ENCODE measurements at places on chromosomes 12 and 14. TPM values are rescaled to one million over a fixed set of nuclear protein-coding genes. Genes with fewer than 3 reads are reported as not detected.

The TMEM229B gene
- total RNA-seq = 5.5 TPM

The DDN gene
- total RNA-seq = not detected

The GPR162 gene
- total RNA-seq = 9.4 TPM

DNA sequence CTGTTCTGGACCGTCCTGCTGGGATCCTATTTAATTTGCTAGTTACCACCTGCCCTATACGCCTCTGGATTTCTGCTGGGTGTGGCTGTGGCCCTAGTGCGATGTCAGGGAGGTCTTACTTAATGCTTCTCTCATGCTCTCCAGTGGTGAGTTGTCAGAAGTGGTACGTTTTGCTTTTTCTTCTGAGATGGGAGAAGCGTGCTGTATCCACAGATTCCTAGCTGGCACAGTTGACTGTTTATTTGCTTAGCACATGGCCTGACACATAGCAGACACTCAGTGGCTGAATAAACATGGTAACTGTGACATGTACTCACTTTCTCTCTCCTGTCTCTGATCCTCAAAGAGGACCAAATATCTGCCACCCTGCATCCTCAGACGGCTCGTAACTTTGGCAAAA is 107.3 kb downstream of the CACNA1C start:
- peak overlapping the region; percentile 88 for H3K27ac ChIP-seq
- no peak for DNase-seq
- no peak overlapping the region for H3K4me3 ChIP-seq
- no peaks in the 10 kb centered on the region for H3K36me3 ChIP-seq
- peaks cover 43% of the 10 kb centered on the region for H3K4me1 ChIP-seq

The PLEK2 gene
- 0.53 TPM for total RNA-seq

DNA sequence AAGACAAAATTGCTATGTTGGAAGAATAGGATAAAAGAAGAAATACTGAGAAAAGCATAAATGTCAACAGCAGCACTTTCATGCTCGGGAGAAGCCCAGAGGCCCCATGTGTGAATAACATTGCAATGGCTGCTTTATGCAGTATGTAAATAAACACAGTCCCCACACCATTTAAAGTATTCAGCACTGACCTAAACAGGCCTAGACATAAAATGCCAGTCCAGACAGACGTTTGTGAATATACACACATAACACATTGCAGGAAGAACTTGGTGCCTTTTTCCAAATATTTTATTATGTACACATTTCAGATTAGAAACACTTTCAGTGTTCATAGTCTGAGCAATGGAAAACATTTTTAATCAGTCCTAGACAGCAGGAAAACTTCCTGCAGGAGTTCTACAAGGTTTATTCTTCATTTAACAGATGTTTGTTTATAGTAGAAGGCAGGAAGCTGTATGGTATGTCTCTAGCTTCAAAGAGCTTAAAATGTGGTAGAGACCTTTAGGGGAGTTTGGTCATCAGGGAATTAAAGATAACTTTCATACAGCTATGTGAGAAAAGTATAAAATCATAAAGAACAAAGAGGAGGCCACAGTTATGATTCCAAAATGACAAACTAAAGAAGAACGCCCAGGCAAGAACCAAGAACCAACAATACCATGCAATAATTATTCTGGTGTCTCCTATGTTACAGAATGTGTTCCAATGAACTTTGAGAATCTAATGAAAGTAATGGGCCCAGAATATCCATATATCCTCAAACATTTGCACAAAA is 30.6 kb upstream of the SLC38A2 start:
- H3K4me1 ChIP-seq = peaks cover 42% of the 10 kb centered on the region
- H3K27ac ChIP-seq = peak overlapping the region; percentile 80
- no peaks in the 10 kb centered on the region for H3K36me3 ChIP-seq
- DNase-seq = no peak

GRCh38 chr14:60204843-60205774 is 39.9 kb upstream of the DHRS7 start:
- H3K27ac ChIP-seq = no peak overlapping the region
- no peaks in the 10 kb centered on the region for H3K4me1 ChIP-seq
- DNase-seq = no peak
- H3K27me3 ChIP-seq = no peaks in the 10 kb centered on the region
- H3K4me3 ChIP-seq = no peak overlapping the region

DNA sequence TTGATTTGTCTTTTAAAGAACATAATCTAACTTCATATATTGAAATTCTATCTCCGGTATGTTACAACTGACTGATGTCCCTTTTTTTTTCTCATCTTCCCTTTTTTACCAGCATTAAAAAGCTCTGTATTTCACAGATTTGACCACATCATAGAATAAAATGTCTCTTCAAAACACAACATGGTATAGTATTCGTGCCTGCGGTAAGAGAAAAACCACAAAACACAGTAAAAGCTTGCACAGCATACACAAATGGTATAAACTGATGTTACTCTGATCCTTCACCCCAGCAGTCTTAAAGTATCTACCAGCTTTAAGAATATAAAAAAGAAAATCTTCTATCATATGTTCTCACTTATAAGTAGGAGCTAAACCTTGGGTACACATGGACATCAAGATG is 83.4 kb downstream of the HECTD1 start:
- H3K36me3 ChIP-seq = peaks cover 71% of the 10 kb centered on the region
- H3K4me3 ChIP-seq = no peak overlapping the region
- H3K27ac ChIP-seq = no peak overlapping the region
- no peak for DNase-seq
- H3K27me3 ChIP-seq = no peaks in the 10 kb centered on the region
- H3K4me1 ChIP-seq = no peaks in the 10 kb centered on the region

The TGM1 gene
- total RNA-seq = 1.7 TPM

The PCED1B gene
- total RNA-seq = 1.5 TPM

- no peaks in the 10 kb centered on the region for H3K36me3 ChIP-seq
- H3K4me3 ChIP-seq = no peak overlapping the region
- H3K27me3 ChIP-seq = no peaks in the 10 kb centered on the region
- H3K4me1 ChIP-seq = no peaks in the 10 kb centered on the region
Observed at GRCh38 chr14:60705100-60705499, 19.1 kb downstream of the SIX4 start.

- H3K27ac ChIP-seq = peak overlapping the region; percentile 81
- H3K36me3 ChIP-seq = no peaks in the 10 kb centered on the region
- H3K4me1 ChIP-seq = peaks cover 11% of the 10 kb centered on the region
- DNase-seq = no peak
- no peaks in the 10 kb centered on the region for H3K27me3 ChIP-seq
- peak overlapping the region; percentile 36 for H3K4me3 ChIP-seq
Observed at GRCh38 chr14:95527387-95528002, 7.4 kb upstream of the GLRX5 start.

DNA sequence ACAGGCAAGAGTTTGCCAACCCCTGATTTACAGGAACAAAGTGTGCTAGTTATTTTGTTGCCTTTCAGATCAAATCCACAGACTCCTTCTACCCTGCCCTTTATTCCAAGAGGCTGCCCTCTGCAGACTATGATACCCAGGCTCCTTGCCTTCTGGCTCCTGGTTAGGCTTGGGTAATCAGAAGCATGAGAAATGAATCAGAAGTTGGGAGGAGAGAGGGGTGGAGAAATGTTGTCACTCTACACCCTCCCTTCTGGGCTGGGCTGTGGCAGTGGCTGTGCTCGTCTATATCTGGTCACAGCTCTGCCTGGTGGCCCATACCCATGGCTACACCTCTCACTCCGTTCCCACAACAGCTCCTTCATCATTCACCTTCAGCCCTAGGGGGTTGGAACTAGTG is 204.6 kb upstream of the PLXNC1 start:
- peaks cover 4% of the 10 kb centered on the region for H3K4me1 ChIP-seq
- no peak overlapping the region for H3K27ac ChIP-seq
- no peaks in the 10 kb centered on the region for H3K36me3 ChIP-seq
- no peak overlapping the region for H3K4me3 ChIP-seq
- no peaks in the 10 kb centered on the region for H3K27me3 ChIP-seq
- peak; percentile 76 for DNase-seq

DNA sequence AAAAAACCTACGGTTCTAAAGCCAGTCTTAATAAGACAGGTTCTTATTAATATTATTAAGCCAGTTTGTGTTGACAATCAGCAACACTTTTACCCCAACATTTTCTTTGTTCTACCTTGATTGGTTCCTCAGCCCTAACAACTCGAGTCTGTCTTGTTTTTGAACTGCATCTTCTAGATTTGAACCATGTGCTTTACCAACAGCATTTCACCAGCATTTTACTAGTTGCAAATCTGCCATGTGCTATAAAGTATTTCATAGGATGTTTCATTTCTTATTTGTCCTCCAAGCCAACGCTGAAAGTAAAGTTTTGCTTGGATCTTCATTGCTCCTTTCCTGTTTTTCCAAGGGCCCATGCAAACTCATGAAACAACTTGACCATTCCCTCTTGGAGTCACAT is 133.4 kb downstream of the ST8SIA1 start:
- no peak overlapping the region for H3K4me3 ChIP-seq
- H3K36me3 ChIP-seq = no peaks in the 10 kb centered on the region
- H3K27me3 ChIP-seq = no peaks in the 10 kb centered on the region
- no peak for DNase-seq
- H3K27ac ChIP-seq = no peak overlapping the region
- H3K4me1 ChIP-seq = no peaks in the 10 kb centered on the region

DNA sequence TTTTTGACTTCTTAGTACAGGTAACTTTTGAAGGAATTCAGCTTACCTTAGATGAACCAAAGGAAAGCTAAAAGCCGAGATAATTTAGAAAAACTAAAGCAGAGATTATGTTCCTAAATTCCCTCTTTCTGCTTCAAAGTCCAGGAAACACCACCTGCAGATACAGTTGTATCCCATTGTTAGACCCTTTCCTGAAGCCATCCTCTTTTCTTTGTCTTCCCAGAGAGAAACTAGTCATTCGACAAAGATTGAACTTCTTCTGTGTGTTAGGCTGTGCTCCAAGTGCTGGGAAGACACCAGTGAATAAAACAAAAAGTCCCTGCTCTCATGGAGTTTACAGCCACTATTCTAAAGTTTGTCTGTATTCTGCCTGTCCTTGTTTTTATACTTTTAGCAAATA is 29.3 kb downstream of the PPM1A start:
- no peak overlapping the region for H3K4me3 ChIP-seq
- no peak overlapping the region for H3K27ac ChIP-seq
- DNase-seq = no peak
- no peaks in the 10 kb centered on the region for H3K4me1 ChIP-seq
- no peaks in the 10 kb centered on the region for H3K27me3 ChIP-seq

GRCh38 chr14:31881531-31882310 is 195.4 kb upstream of the ARHGAP5 start:
- no peaks in the 10 kb centered on the region for H3K36me3 ChIP-seq
- H3K4me3 ChIP-seq = no peak overlapping the region
- H3K4me1 ChIP-seq = no peaks in the 10 kb centered on the region

GRCh38 chr12:110705309-110705708 is 16.4 kb upstream of the HVCN1 start:
- H3K36me3 ChIP-seq = no peaks in the 10 kb centered on the region
- no peaks in the 10 kb centered on the region for H3K27me3 ChIP-seq
- H3K27ac ChIP-seq = no peak overlapping the region
- no peak for DNase-seq

DNA sequence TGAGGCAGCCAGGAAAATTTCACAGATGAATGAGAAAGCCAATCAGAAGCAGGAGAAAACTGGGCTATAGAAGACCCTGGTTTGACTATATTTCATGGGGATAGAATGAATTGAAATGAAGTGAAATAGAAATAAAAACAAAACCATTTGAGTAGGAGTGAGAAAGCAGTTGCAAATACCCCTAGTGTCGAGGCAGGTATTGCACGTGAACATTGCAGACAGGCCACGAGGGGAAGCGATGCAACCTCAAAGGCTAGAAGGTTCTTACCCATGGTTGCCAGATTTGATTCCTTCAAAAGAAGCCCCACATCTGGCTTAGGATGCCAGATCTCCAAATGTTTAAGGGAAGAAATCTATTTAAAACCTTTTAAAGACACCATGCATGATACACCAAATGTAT is 648.9 kb downstream of the VRK1 start:
- no peaks in the 10 kb centered on the region for H3K27me3 ChIP-seq
- DNase-seq = no peak
- H3K36me3 ChIP-seq = no peaks in the 10 kb centered on the region
- no peaks in the 10 kb centered on the region for H3K4me1 ChIP-seq
- no peak overlapping the region for H3K4me3 ChIP-seq
- no peak overlapping the region for H3K27ac ChIP-seq

DNA sequence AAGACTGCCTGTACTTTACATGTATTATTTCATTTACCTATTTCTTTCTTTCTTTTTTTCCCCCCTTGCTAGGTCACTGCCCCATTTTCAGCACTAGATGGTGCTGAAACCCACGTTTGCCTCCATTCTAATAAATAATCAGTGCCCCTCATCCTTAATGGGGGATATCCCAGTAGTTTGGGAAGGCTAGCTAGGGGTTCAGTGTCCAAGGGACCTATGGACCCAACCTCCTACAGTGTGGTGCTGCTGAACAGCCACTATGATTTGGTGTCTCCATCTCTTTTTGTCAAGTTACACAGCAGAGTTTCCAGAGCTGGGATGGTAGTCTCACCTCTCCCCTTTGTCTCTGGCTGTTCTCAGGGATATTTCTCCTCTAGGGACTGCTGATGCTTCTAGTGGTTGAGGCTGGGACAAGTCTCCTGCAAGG is 6.5 kb upstream of the HCFC2 start:
- no peak overlapping the region for H3K4me3 ChIP-seq
- H3K4me1 ChIP-seq = peaks cover 5% of the 10 kb centered on the region
- H3K27me3 ChIP-seq = no peaks in the 10 kb centered on the region
- no peaks in the 10 kb centered on the region for H3K36me3 ChIP-seq
- H3K27ac ChIP-seq = no peak overlapping the region

The RCOR1 gene
- total RNA-seq = 4.7 TPM

The PGF gene
- total RNA-seq = 41.1 TPM

DNA sequence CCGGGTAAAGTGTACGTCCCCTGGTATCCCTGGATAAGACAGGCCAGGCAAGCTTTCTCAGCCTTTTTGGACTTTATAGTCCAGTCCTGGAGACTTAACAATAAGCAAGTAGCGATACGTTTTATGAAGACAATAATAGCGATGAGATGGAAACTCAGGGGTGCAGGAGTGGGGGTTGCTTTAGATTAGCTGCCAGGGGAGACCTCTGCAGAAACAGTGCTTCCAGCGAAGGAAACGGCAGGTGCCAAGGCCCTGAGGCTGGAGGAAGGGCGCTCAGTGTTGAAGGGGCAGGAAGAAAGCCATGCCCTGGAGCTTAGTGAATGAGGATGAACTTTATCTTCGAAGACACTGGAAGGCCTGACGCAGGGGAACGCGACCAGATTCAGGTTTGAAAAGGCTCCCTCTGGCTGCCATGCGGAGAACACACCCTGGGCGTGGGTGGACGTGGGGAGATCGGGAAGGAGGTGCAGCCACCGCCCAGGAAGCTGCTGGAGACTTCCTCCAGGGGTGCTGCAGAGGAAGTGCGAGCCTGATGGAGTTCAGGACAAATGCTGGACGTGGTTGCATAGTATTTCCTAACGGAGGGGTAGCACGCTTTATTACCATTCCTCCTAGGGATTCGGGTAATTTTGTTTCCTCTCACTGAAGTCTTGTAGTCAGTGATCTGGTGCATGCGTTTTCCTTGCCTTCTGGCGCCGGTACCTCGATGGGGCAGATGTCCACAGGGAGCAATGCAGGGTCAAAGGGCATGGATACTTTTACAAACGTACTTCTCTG is 26.1 kb upstream of the UBC start:
- H3K36me3 ChIP-seq = peaks cover 5% of the 10 kb centered on the region
- peak; percentile 75 for DNase-seq
- peaks cover 15% of the 10 kb centered on the region for H3K4me1 ChIP-seq
- H3K27me3 ChIP-seq = no peaks in the 10 kb centered on the region
- H3K4me3 ChIP-seq = peak overlapping the region; percentile 65

GRCh38 chr12:126480451-126480850 is 1415.2 kb downstream of the AACS start:
- no peak for DNase-seq
- no peak overlapping the region for H3K4me3 ChIP-seq
- H3K27me3 ChIP-seq = no peaks in the 10 kb centered on the region
- H3K4me1 ChIP-seq = no peaks in the 10 kb centered on the region
- H3K27ac ChIP-seq = no peak overlapping the region

Measured in ascending aorta (tissue), 2 donors.